ENCODE measurements at places on chromosomes 2 and 18. TPM values are rescaled to one million over a fixed set of nuclear protein-coding genes. Genes with fewer than 3 reads are reported as not detected.
A peak's percentile ranks its signal among the peaks of the same experiment; 100 is the strongest.

- DNase-seq, result no peak
Measured at GRCh38 chr2:20065885-20066602, 14.6 kb upstream of the LAPTM4A start.

- no peak for DNase-seq
Measured at GRCh38 chr2:172095146-172095904, 7.4 kb downstream of the DLX2 start.

- no peak for DNase-seq
Measured at GRCh38 chr2:216312441-216312840, 59.8 kb downstream of the MARCHF4 start.

DNA sequence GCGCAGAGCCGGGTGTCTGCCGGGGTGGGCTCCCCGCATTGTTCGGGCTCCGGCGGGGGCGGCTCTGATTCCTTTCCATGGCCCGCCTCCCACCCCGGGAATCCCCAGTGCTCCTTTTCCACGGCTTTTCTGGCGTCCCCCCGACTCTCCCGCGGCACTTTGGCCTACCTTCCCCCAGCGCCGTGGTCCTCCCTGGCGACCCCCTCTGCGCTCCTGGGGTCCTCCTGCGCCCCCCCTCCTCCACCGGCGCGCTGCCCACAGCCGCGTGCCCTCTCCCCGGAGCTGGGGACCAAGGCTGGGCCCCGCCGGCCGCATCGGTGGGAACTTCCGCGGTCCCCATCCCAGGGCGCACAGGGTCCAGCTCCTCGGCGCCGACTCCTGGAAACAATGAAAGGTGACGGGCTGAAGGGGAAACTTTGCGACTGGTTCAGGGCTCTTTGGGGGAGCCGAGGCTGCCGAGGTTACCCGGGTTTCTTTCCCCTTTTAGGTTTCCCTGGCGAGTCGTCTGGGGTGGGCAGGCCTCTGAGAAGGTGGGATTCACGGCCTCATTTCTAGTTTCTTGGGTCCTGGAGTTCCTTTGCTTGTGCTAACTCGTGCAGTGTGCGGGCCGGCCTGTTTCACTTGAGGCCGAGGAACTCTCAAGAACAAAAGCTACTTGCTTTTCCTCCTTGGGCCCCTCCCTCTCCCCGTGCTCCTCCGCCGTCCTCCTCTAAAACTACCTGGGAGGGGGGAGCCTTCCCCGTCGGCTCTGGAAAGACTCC, 2.2 kb downstream of the TGIF1 start:
- no peak for DNase-seq

Gene C2orf92
- total RNA-seq, result 1.5 TPM

- DNase-seq, result no peak
Measured at GRCh38 chr2:62254424-62255266, 58.7 kb downstream of the B3GNT2 start.

DNA sequence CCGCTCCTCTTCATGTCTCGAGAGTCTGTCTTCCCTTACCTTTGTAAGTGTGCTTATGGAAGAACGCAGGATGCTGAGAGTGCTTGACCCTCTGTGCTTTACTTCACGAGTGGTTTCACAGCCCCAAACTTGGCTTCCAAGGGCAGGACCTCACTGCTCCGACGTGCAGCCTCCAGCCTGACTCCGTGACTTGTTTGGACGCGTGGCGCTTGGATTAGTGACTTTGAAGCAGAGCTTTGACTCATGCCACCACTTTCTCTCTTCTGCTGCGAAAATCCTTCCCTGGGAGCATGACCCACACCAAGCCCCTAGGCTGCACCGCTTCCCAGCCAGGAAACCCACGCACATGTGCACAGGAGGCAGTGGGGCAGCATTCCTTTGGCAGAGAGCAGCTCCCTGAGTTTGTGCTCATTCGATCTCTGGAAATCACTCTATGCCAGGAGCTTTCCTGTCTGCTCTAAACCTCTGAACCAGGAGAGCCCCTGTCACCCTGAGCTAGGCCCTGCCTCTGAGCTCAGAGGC, 207.8 kb upstream of the HS6ST1 start:
- no peak for DNase-seq

GRCh38 chr2:187174582-187174981, 273.5 kb downstream of the CALCRL start:
- no peak for DNase-seq

DNA sequence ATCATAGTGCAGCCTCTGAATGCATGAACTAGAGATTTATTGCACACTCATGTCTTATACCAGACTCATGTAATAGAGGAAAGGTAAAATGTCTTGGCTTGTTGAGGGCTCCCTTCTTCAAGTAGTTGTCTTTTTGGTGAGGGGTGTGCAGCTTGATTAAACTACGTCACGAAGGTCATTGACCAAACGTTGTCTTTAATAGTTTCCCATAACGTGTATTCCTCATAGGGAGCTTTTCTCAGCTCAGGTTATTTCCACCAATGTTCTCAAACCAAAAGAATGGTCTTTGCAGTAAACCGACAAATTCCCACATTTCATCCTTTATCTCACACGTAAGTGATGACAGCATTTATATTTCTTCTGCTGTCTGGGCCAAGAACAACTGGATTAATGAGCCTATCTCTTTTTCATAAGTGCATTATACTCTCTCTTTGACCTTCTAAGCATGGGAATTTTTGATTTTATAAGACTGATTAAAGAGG, 547.7 kb upstream of the ZEB2 start:
- DNase-seq, result no peak

DNA sequence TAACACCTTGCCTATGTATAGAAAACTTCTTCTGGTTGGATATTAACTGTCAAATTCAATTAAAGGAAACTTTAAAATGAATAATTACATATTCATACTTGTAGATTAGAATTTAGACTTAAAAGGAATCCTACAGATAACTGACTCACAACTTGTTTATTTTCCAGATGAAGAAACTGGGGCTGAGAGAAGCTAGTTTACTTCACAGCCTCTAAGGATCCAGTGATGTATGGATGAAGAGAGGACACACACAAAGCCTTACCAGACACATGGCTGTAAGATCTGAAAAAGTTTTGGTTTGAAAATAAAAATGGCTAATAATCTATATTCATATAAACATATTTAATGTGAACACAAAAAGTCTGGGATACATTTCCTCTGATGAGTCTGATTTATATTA, 72.3 kb downstream of the PRELID3A start:
- DNase-seq, result no peak

GRCh38 chr18:49910986-49911385, 97.7 kb upstream of the ACAA2 start:
- DNase-seq, result no peak

DNA sequence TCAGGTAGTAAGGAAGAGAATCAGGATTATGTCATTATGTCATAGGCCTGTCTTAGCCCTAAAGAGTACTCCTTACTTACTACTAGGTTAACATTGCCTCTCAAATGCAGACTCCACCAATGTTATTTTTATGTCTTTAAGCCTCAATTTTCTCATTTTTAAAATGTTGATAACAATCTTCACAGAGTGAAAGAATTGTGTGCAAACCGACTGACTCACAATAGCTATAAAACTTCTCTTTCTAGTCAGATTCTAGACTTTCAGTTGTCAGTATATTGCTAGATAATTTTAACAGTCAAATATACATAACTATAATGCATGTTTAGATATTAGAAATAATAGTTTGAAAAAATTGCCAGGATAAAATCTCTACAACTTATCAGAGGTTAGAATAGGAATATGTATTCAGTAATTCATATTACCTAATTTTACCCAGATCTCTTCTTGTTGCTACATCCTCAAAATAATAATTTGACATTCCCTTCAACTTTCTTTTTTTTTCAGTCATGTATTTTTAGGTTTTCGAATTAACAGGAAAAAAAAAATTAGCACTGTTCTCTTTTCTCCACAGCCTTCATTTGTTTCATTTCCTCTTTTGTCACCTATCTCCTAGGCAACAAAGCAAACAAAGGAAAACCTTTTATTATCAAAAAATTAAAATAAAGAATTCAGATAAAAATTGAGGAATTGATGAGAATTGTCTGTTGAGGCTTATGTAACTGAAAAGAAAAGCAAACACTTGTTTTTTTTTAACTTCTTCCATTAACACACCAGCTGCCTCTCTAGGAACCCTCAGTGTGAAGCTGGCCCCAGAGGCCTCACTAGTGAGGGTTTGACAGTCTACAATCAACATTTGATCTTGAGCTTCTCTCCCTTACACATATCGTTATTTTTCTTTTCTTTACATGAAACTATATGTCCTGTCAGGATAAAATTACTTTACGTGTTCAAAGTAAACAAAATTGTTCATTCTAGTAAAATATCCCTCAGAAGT, 279.0 kb downstream of the CALCRL start:
- peak; percentile 29 for DNase-seq

GRCh38 chr2:174224665-174225288, 23.6 kb downstream of the OLA1 start:
- no peak for DNase-seq

- DNase-seq, result no peak
Measured at GRCh38 chr2:128313091-128313836, 5.4 kb downstream of the HS6ST1 start.

Gene SERPINB2
- 0.71 TPM for total RNA-seq

DNA sequence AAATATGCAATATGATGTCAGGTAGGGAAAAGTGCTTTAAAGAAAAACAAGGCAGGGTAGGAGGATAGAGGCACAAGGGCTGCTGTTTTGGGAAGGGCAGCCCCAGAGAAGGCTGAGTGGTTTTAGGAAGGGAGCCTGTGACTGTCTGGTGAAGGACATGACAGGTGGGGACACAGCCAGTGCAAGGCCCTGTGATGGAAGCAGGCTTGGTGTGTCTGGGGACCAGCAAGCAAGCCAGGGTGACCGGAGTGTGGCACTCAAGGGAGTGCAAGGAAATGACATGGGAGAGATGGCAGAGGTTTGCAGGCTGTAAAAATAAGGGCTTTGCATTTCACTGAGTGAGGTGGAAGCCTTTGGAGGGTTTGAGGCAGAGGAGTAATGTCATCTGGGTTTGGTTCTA, 62.0 kb downstream of the LTBP1 start:
- DNase-seq, result no peak

GRCh38 chr2:128794285-128794684, 475.6 kb upstream of the HS6ST1 start:
- DNase-seq, result no peak

GRCh38 chr2:136433261-136433660, 315.3 kb upstream of the CXCR4 start:
- no peak for DNase-seq

GRCh38 chr18:31983976-31984375, 34.6 kb upstream of the RNF125 start:
- no peak for DNase-seq

DNA sequence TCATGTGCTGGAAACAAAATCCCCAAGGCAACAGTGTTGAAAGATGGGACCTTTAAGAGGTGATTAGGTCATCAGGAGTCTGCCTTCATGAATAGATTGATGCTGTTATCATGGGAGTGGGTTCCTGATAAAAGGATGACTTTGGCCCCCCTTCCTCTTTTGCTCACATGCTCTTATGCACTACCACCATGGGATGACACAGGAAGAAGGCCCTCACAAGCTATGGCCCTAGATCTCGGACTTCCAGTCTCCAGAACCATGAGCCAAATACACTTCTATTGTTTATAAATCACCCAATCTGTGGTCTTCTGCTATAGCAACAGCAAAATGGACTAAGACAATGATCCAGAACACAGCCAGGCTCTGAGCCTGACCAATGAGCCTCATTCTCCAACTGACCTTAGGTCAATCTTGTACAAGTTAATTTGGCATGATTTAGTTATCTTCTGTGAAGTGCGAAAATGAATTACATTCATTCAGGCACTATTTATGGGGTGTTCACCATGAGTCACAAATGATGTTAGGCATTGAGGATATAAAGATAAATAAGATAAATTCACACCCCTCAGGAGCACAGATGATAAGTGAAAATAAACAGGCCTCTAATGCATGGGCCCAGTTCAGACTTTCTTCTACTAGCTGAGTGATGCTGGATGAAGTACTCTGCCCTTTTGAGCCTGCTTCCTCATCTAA, 37.7 kb upstream of the NT5C1B start:
- DNase-seq, result no peak

- DNase-seq, result no peak
Measured at GRCh38 chr2:171939743-171940071, 17.4 kb downstream of the HAT1 start.

DNA sequence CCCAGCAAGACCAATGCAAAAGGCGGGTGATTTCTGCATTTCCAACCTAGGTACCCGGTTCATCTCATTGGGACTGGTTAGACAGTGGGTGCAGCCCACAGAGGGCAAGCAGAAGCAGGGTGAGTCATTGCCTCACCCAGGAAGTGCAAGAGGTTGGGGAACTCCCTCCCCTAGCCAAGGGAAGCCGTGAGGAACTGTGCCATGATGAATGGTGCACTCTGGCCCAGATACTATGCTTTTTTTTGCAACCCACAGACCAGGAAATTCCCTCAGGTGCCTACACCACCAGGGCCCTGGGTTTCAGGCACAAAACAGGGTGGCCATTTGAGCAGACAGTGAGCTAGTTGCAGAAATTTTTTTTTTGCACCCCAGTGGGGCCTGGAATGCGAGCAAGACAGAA, 662.6 kb upstream of the ACVR2A start:
- no peak for DNase-seq

DNA sequence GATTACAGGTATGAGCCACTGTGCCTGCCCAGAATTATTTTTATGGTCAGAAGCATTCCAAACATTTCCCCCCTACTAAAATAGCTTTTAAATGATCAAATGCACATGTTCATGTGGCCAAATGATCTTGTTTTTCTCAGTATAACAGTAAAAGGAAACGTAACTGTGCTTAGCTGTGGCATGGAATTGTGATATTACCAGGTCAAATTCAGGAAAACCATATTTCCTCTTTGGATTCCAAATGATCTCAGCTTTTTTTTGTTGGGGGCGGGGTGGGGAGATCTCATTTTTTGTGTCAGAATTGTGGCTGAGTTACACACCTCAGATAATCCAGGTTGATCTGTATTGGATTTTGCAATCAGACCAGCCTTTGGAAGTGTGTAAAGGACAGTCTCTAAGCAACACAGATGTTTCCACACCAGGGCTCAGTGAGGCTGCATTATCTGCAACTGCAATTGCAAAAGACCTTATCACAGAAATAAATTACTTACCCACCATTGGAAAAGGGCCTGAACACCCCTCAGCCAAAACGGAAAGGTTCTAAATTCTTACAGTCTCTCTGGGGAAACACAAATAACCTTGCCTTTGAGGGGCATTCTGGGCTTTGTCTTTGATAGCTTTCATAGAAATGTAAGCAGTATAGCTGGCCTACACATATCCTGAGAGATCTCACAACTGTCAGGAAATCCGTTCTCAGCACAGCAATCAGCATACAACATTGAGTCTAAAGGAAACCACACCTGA, 8.4 kb downstream of the CASP10 start:
- peak; percentile 72 for DNase-seq

DNA sequence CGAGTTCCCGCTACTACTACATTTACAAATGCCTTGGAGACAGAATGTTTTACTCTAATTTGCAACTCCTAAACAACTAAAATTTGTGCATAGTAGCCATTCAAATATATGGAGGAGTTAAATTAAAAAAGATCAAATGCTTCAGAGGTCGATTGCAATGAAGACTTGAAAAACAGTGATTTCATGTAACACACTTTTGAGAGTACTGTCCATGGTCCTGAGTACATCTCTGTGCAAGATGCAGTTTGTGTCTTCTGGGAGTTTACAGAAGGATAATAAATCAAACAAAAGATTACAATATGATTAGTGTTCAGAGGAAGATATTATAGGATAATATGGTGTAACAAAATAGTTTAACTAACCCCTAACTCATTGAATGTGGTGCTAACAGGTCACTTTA, 894.7 kb downstream of the TMEM182 start:
- no peak for DNase-seq

GRCh38 chr2:37653805-37654378, 17.6 kb downstream of the CDC42EP3 start:
- DNase-seq, result no peak

- DNase-seq, result no peak
Measured at GRCh38 chr2:178202927-178203326, 8.6 kb downstream of the OSBPL6 start.

All from pulmonary artery endothelial cell (primary cell).